ENCODE measurements at places on chromosomes 1 and 21.
A peak's percentile ranks its signal among the peaks of the same experiment; 100 is the strongest.

- no peak for DNase-seq
Measured at GRCh38 chr1:168714012-168714411, 15.0 kb downstream of the DPT start.

GRCh38 chr1:113303267-113303666, 87.0 kb upstream of the MAGI3 start:
- no peak for DNase-seq

DNA sequence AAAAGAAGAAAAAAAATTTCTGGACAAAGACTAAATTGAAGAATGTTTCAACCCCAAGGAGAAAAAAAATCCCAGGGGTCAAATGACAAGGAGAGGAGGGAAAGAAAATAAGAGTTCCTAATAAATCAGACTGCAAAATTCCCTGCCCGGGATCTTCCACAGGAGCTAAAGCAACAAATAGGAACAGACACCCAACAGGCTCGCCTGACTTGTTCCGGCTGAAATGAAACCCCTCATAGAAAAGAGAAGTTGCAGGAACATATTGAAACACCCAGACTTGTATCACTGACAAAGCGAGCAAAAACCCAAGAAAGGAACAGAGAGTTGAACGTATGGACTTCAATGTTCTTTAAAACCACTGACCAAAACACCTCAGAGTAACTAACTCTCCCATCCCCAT, 123.0 kb downstream of the TIAM1 start:
- no peak for DNase-seq

GRCh38 chr1:154878371-154879037, 8.4 kb upstream of the KCNN3 start:
- DNase-seq = peak; percentile 47

DNA sequence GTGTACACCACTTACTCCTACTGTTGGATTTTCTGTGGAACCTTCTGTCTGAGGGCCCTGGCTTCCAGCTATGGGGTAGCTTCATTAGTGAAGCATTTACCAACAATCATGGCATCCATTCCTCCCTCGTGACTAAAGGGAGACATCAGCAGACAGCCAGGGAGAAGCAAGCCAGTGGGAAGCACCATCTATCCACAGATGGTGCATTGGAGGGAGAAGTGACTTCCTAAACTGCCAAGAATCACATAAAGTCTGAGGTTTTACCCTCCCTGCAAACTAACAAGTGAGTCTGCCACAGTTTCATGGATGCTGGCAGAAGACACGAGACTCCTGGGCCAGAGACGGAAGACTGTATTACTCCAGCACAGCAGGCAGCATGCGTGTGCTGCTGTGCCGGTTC, 31.4 kb downstream of the UMODL1 start:
- DNase-seq = no peak

- no peak for DNase-seq
Measured at GRCh38 chr1:216144661-216145450, 278.4 kb downstream of the USH2A start.
